ENCODE measurements at places on chromosomes 7 and 10.

- DNase-seq = peak; percentile 33
These were observed 159.0 kb downstream of the PLXNA4 start for GRCh38 chr7:132417103-132417906.

DNA sequence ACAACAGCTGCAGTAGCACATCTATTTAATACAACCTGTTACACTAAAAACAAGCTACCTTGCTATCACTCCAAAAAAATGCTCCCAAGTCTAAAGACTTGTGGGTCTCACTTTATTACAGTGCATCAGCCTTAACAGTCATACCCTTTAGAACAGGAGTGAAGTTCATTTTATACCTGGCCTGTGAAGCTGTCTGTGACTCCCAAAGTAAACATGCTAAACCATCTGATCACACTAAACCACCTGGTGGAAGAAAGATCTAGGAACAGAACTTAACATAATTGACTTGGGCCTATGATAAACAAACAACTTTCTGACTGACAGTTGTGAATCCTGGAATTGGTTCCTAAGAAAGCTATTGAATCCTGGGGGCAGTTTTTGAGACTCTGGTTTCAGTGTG lies 80.9 kb upstream of the ATP6V0A4 start:
- DNase-seq = no peak

DNA sequence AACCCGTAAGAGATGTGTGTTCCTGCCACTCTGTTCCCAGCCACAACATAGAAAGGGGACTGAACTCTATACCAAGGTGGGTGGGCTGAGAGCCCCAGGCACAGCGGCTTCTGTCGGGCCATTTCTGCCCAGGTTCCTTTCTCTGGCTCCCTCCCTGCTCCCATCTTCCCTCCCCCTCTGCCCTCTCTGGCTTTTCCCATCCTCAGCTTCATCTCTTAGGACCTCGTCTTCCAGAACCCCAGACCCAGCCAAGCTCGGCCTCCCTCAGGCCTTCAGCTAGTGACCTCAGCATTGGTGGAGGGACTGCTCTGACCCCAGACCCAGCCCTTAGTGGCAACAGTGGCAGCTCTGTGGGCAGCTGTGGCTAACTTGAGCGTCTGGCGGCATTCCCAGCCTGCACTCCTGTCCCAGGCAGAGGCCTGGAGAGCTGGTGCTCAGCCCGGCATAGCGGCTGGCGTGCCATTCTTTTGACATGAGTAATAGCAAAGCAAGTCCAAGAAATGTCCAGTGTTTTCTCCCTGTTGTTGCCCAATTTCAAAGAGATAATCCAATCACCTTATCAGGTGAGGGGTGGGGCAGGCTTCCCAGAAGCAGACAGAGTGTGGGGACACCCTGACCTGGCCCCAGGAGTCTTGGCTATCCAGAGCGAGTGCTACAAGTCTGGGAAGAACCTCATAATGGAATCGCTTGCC lies 15.9 kb downstream of the PTPRE start:
- DNase-seq = no peak

DNA sequence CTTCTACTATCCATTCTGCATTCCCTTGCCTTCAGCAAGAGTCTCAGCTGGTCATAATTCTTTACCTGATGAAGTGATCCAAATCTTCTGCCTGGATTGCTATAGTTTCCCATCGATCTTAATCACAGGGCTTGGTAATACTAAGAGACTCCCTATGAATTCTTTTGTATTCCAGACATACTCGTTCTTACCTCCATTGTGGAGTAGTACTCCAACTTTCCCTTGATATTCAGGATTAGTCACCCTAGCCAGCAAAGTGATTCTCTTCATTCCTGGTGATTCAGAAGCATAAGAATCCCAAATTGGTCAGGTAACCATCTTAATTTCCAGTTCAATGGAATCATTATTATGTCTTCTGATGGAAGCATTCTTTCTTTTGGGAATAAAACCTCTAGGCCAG lies 96.7 kb downstream of the TWIST1 start:
- peak; percentile 64 for DNase-seq

Data from fibroblast of skin of back (primary cell).